D721Med (cell line): ENCODE measurements at places on chromosomes 7 and 10.

DNA sequence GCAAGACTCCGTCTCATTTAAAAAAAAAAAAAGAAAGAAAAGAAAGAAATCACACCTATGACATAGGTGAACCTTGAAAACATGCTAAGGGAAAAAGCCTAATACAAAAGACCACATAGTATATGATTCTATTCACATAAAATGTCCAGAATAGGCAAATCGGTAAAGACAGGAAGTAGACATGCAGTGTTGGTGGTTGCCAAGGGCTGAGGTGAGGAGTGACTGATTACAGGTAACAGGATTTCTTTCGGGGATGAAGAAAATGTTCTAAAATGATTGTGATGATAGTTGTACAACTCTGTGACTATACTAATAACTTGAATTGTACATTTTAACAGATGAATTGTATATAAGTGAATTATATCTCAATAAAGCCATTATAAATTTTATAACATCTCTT is 3.3 kb downstream of the XPNPEP1 start:
- no peak for DNase-seq

DNA sequence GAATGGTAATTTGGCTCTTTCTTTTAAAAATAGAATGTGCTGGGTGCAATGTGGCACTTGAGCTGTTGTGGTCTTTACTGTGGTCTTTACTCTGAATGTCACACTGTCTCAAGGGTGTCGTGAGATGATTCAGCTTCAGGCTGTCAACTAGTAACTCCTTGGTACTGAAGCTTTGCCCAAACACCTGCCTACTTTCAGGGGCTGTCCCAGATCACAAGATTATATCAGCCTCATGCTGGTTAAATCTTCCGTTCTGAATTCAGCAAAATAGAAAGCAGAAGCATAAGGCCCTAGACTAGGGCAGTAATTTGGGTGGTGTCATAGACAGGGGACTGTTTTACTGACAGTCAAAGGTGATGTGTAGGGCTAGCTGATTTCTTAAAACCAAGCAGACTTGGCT is 110.9 kb downstream of the BAMBI start:
- DNase-seq: no peak

GRCh38 chr7:137296576-137296975 is 47.0 kb downstream of the PTN start:
- no peak for DNase-seq

DNA sequence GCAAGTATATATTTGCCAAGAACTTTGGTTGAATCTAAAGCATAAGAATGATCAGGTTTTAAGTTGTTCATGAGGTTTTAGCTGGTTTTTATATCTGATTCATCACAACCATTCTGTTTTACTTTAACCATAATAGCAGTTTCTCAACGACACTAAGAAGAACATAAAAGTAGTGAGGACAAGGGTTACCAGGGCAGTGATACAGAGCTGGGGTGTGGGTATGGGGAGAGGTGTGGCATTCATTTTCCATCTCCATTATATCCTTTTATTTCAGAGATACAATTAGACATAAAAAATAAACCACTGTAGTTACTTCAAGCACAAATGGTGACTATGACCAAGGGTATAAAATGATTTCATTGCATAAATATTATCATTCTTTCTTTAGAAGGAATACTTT is 149.8 kb upstream of the STEAP4 start:
- no peak for DNase-seq

DNA sequence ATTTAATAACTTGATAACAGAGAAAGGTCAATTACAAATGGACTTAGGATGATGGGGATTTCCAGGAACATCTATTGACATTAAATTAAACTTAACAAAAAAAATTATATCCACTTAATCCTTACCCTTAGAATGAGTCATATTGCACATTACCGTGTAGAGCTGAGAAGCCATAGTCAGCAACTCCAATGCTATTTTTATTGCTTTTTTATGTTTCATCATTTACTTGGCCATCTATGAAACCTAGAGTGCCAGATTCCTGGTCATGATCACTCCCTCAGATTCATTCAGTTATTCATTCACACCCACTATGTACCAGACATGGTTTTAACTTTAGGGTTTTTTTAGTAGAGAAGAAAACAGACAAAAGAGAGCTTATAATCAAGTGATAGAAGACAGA is 1180.4 kb downstream of the CNTNAP2 start:
- DNase-seq: no peak

GRCh38 chr7:40329601-40330153 is 194.9 kb downstream of the SUGCT start:
- no peak for DNase-seq

DNA sequence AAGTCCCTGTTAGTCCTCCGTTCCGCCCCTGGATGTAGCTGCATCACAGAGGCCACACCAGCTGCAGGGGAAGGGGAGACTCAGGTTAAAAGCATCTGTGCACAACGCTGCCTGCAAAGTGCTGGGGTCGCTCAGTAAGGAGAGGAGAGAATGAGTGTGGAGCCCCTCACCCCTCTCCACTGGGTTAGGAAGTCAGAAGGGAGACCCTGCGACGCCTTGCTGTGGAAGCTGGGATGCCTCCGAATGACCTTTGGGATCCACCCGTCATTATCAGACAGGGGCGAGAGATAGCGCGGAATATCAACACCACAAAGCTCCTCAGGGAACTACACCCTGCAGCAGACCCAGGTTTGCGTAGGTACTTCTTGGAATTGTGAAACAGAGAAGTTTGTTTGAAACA is 167.7 kb upstream of the SHH start:
- DNase-seq: no peak

- peak; percentile 6 for DNase-seq
Observed at GRCh38 chr7:64882341-64883112, 20.5 kb upstream of the ZNF273 start.

- no peak for DNase-seq
Observed at GRCh38 chr7:122305475-122306319, 1.1 kb upstream of the FEZF1 start.

GRCh38 chr7:101547022-101547915 is 81.8 kb downstream of the MYL10 start:
- no peak for DNase-seq
